Fibroblast of skin of left biceps (primary cell): ENCODE measurements at places on chromosomes 16 and 17.
A peak's percentile ranks its signal among the peaks of the same experiment; 100 is the strongest.

- no peak for DNase-seq
Observed at GRCh38 chr16:1277617-1278282, 21.9 kb downstream of the TPSD1 start.

DNA sequence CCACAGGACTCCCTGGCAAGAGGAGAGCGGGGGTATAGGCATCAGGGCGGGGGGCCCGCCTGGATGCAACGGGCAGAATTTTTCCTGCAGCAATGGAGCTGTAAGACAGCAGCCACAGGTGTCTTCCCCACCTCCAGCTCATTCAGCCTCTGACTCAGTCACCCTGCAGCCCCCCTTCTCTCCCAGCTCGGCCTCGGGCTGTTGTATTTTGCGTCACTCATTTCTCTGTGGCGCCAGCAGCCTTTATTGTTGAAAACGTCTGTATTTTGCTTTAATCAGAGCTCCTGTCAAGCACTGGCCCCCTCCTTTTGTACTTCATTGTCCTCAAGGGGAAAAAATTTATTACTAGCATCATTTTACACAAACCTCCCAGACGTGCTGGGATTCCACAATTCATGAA lies 117.7 kb downstream of the WSCD1 start:
- no peak for DNase-seq

GRCh38 chr16:53911513-53911912 lies 207.6 kb downstream of the FTO start:
- DNase-seq = no peak

GRCh38 chr17:79574108-79574507 lies 36.7 kb downstream of the RBFOX3 start:
- DNase-seq = no peak

DNA sequence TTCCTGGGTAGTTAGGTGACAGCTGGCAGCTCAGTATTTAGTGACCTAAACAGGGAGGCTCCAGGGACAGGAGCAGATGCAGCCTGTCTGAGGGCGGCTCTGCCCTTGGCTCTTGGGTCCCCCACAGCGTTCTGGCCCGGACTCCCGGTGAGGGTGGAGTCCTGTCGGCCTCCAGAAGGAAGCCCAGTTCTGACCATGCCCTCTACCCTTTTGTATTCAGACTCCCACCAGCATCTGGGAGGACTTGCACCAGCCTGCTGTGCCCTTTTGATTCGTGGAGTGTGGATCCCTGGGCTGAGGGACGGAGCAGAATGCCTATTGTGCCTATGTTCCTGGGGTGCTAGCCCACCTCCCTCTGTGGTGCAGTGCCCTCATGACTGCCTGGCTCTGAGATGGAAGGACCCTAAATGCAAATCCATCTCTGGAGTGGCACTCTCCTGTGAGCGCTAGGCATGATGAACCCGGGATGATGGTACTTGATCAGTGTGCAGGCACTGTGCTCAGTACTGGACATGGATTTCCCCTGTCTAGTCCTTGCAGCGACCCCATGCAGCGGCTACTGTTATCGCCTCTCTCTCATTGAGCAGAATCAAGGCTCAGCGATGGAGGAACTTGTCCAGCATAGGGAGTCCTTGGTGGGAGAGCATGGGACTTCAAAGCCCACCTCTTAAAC lies 123.1 kb downstream of the SNX29 start:
- DNase-seq = no peak

DNA sequence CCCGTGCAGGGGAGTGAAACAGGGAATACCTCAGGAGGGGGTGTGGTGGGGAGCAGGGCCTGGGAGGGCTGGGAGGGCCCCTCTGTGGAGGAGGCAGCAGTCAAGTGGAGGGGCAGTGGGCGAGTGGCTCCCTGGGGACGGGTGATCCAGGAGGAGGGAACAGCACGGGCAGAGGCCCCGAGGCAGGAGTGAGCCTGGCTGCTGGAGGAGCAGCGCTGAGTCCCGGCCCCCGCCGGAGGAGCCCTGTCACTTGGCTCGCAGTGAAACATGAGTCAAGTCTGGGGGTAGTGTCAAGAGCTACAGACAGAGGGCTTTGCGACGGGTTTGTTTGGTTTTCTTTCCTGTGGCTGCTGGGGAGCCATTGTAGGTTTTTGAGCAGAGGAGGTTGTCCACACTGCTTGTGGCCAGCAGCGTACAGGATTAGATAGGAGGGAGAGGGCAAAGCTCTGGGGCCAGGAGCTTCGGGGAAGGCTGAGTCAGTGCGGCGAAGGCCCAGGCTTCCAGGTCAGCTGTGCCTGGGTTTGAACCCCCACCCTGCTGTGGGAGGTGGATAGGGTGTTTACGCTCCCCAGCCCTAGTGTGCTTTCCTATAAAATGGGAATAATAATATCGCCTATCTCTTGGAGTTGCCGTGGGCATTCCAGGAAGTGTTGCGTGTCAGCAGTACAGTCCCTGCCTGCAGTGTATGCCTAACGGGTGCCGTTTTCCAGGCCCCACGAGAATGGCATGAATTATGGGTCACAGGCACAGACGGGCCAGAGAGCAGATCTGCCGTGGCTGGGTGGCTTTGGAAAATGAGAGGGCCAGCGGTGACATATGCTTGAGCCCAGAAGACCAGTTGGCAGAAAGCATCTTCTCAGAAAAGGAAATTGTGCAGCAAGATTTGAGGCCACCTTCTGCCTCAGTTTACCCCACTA lies 115.9 kb upstream of the CIBAR2 start:
- DNase-seq = no peak

DNA sequence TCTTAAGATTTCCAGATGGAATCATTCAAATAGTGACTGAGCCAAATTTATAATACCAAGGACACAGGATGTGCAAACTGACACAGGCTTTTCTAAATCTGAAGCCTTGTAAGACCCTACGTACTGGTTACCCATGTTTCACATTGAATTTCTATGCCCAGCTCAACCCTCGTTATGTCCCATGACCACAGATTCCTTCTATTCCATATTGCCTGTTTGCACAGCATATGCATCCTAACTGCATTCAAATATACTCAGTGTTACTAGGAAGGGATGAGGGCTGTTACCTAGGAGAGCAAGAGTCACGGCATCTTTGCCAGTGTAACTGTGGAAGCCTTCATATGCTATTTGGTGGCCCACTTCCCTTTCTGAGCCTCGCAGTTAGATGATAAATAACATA lies 305.2 kb downstream of the SHISA9 start:
- DNase-seq = no peak

DNA sequence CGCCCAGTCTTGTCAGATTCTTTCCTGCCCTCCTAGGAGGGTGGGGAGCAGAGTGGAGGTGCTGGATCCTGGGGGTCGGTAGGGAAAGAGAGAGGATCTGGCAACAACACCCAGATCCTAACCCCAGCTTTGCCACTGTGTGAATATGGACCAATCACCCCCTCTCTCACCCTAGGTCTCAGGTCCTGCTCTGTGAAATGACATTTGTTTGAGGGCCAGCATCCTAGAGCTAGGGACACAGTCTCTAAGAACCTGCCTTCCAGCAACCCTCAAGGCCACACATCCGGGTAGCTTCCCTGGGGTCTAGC lies 28.4 kb upstream of the MAP3K14 start:
- DNase-seq = no peak

DNA sequence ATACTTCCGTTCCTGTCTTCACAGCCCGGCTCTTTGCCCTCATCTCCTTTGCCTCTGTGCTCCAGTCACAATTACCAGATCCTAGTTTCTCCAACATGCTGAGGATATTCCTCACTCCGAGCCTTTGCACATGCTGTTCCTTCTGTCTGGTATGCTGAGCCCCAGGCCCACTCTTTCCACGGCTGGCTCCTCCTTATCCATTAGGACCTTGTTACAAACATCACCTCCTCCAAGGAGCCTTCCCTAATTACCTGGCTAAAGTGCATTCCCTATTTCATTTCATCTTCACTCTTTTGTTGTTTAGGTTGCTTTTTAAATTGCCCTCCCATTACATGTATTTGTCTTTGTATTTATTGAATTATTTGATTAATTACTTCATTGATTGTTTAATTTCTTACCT lies 14.9 kb upstream of the ADGRG1 start:
- DNase-seq = no peak

DNA sequence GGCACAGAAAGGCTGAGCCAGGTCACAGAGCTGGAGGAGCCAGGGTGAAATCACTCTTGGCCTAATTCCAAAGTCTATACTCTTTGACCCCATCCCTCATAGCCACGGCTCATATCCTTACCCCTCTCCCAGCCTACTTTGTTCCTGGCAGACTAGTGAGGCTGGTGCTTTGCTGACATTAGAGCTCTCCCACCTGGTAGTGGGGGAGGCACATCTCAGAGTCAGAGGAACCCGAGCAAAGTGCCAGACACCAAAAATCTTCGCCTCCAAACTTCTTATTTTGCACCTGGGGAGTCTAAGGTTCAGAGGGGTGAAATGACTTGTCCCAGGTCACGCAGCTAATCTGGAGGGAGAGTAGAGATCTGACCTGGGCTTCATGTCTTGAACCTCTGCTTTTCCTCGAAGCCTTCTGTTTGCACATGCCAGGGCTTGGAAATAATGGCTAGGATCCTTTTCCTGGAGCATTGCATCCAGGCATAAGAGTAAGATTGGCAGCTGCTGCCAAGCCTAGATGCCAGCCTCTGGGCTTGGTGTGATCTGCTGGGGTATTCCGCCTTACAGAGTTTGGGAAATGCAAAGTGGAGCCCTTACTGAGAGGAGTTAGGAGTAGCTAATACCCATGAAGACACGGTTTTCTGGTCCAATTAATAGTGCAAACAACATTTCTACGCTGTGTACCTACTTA lies 126.9 kb downstream of the SPACA3 start:
- no peak for DNase-seq

- DNase-seq = peak; percentile 61
Observed at GRCh38 chr16:53773150-53773846, 69.3 kb downstream of the FTO start.

DNA sequence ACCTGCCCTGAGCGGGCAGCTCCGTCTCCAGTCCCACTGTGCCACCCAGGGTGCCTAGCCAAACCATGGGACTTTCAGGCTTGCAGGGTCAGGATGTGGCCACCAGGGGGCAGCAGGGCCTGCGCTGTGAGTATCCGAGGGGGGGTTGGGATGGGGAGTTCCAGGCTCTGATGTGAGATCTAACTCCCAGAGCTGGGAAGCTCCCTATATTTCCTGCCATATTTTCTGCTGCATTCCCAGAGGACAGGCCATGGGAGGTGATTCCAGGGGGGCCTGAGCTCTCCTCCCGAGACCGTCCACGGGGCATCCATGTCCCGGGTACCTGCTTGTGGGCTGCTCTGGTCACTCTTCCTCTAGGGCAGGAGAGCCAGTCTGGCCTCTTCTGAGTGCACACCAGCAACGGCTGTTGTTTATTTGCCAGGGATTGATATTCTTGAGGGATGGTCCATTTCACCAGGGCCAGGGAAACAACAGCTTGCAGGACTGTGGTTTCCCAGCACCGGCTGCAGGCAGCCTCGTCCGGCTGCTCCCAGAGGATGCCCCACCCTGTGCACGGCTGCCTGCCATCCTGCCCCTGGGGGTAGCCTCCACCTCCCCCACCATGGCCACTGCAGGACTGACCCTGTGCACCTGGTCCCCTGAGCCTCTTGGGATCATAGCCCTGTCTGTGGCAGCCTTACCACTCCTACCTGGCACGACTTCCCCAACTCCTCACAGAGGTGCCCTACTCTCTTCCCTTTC lies 1.2 kb downstream of the GPR142 start:
- DNase-seq = peak; percentile 9

DNA sequence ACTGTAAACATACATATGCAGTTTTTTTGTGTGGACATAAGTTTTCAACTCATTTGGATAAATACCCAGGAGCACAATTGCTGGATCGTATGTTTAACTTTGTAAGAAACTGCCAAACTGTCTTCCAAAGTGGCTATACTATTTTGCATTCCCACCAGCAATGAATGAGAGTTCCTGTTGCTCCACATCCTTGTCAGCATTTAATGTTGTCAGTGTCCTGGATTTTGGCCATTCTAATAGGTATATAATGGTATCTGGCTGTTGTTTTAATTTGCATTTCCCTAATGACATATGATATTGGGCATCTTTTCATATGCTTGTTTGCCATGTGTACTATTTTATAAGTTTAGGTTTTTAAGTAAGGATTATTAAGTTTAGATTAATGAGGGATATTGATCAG lies 14.1 kb downstream of the TANGO6 start:
- DNase-seq = no peak

GRCh38 chr16:28573738-28574718 lies 20.3 kb downstream of the SGF29 start:
- no peak for DNase-seq

DNA sequence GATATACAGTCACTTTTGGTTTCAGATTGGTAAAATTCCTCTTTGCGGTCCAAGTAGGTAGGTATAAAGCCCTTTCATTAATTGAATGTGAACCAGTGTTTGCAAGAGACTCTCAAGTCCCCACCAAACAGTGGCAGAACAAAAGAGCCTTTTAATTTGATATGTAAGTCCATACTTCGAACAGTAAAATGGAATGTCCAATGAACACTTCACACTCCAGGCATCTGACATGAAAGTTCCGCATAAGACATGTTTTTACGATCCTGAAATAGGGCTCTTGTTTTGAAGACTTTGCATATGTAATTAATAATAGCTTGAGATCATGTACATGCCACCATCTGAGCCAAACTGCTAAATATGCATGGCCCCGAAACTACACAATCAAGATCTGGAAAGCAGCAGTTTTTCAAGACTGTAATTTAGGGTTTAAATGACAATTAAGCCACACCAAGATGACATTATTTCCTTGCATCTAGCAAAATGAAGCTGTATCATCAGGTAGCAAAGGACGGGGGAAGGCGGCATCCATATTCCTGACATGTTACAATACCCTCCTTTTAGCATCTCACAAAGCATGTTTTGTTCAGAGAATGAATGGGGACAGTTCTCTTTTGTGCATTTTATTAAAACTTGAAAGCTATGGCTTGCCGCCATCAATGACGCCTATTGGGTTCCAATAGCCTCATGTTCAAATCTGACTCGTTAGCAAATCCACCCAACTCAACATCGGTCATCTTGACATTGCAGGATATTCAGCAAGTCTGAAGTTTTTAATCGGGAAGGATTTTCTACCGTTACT lies 39.4 kb downstream of the LITAF start:
- no peak for DNase-seq

DNA sequence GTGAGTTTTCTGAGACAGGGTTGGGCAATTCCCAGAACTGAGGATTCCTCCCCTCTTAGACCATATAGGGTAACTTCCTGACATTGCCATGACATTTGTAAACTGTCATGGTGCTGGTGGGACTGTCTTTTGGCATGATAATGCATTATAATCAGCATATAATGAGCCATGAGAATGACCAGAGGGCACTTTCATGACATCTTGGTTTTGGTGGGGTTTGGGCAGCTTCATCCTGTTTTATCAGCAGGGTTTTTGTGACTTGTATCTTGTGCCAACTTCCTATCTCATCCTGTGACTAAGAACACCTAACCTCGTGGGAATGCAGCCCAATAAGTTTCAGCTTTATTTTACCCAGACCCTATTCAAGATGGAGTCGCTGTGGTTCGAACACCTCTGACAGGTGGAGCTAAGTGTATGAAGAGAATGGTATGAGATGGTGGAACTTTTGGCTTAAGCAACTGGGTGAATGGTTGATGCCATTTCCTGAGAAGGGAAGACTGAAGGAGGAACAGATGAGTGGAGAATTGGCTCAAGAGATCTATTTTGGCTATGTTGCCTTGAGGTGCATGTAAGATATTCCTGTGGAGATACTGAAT lies 217.3 kb downstream of the RAB11FIP4 start:
- DNase-seq = no peak

- DNase-seq = no peak
Observed at GRCh38 chr16:26727848-26728247, 338.9 kb upstream of the C16orf82 start.
